Fibroblast of pulmonary artery (primary cell): ENCODE measurements at places on chromosomes 16 and 17.

DNA sequence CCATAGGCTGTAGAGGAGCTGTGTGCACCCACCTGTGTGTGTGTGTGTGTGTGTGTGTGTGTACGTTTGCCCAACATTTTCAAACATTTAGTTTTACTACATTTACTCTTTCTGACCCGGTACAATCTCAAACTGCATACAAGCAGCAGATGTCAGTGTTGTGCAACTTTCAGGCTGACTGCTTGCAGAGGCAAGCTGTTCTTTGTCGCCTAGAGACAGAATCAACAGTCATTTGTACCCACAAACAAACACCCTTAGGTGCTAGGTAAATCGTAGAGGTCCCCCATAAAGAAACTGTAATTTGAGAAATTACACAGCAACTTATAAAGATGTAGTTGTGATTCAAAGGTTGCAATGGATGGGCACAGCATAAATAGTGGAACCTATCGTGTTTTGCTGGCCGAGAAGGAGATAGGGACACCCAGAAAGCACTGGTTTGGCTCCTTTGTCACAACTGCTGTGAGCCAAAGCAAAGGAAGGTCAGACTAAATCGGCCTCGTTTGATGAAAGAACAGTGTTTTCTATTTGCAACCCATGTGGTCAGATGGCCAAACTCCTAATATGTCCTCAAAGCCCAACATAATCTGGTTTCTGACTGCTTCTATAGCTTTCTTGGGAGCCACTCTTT, 478.4 kb downstream of the TOX3 start:
- DNase-seq = peak; percentile 25

DNA sequence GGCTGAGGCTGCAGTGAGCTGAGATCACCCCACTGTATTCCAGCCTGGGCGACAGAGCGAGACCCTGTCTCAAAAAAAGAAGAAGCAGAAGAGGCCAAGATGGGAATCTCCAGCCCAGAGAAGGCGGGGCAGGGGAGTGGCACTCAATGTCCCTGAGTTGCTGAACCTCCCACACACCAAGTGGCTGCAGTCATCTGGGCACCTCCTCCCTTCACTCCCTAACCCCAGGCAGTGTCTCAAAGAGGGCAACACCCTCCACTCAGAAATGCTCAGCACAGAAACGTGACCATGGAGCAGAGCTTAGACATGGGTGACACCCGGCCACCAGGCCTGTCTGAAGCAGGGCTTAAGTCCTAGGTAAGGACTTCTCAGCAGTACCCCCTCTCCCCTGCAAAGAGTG, 36.3 kb upstream of the BCAR1 start:
- no peak for DNase-seq

GRCh38 chr16:9497750-9498149, 406.3 kb downstream of the HAPSTR1 start:
- no peak for DNase-seq

DNA sequence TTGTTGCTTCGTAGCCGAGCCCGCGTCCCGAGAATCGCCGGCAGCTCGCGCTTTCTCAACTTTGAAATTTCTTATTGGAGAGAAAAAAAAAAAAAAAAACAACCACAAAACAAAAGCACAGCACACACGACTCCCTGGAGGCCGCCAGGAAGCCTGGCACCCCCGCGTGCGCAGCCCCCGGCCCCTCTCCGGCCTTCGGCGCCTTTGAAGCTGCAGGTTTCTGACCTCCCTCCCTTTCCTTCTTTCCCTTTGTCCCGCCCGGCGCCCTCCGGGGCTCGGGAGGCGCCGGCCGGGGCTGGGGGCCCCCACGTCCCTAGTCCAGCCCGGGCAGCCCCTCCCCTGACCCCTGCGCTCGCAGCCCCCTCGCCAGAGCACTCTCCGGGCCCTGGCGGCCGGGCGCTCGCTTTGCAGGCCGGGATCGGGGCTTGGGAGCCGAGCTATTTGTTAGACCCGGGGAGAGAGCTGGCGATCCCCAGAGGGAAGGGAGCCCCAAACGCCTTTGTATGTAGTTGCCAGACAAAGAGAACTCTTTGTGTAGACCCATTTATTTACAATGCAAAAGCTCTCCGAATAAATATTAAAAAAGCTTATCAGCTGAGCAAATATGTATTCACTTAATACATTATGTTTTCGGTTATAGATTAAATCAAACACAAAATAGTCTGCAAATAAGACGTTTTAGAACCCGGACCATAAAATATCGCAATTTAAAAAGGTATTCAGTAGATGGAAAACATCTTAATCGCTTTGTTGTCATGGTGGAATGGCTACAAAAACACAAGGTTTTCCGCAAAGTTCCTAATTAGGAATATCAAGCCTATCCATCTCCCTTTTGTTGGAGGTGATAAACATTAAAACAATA, 2.3 kb downstream of the BAHCC1 start:
- DNase-seq = peak; percentile 70

GRCh38 chr17:27951872-27952271, 58.7 kb upstream of the LYRM9 start:
- DNase-seq = no peak

- no peak for DNase-seq
These were observed 338.9 kb downstream of the CA10 start for GRCh38 chr17:51819341-51820219.

DNA sequence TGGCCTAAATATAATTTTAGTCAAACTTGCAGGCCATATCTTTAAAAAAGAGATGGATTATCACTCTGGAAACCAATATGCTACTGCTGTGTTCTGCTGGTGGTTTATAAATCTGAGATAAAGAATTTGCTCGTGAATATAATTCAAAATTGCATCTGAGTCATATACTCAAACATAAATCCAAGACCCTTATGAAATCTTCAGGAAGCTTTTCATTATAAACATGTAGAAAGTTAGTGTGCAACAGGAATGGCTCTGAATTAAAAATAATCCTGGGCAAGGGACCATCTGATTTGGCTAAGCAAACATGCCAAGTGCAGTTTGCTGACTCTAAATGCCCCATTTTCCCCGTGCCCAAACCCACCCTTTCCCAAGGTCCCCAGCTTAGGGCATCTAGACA, 57.3 kb downstream of the TEX2 start:
- DNase-seq = no peak

DNA sequence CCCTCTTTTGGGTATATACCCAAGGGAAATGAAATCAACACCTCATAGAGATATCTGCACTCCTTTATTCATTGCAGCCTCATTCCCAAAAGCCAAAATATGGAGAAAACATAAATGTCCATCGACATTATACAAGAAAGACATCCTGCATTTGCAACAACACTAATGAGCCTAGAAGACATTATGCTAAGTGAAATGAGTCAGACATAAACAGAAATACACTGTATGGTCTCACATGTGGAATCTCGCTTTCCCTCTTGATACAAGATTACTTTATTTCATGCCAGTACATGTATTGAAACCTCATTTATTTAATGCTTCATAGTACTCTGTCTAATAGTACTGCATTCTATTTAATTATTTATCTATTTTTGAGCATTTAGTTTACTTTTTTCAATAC, 157.2 kb downstream of the ZNF18 start:
- no peak for DNase-seq

- DNase-seq = no peak
These were observed 186.3 kb upstream of the SOX9 start for GRCh38 chr17:71934520-71934919.

DNA sequence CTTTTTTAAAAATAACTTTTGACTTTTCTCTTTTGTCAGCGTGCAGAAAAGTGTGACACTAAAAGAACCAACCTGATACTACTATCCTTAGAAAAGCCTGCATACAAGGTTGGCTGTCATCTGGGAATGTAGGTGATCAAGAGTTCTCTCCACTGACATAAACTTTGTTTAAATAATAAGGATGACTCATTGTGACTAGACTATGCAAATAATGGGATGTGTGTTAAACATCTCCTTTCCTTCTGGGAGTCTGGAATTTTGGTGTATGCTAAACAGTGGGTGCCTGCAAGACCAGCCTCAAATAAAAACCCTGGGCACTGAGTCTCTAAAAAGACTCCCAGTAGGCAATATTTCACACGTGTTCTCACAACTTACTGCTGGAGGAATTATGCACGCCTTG, 373.4 kb downstream of the CNTNAP4 start:
- DNase-seq = no peak
